RCC 7860 (cell line): ENCODE measurements at places on chromosomes 7 and 10.

DNA sequence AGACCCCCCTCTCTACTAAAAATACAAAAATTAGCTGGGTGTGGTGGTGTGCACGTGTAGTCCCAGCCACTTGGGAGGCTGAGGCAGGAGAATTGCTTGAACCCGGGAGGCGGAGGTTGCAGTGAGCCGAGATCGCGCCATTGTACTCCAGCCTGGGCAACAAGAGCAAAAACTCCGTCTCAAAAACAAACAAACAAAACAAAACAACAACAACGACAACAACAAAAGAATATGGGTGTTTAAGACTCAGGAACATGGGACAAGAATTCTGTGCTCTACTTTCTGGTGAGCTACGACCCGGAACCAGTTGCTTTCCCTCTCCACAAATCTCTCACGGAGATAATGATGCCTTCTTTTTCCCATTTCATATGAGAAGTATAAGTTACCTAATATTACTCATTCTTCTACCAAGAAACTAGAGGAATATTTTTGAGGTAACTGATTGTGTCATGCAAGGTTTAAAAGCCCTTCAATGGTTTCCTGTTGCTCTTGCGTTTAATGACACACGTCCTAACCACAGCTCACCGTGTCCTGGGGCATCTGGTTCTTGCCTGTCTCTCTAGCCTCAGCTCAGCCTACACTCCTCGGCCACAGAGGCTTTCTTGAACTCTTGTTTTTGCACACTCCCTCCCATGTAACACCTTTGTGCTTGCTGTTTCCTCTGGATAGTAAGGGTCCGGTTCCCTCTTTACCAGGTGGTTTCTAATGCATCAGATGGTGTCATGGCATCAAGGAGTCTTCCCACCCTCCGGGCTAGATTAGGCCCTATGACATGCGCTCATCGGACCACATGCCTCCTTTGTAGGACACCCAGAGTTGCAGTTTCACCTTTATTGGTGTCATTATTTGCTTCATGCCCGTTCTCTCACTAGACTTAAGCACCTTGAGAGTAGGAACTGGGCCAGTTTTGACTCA, 67.5 kb downstream of the PFKFB3 start:
- peak; percentile 46 for DNase-seq

GRCh38 chr10:44947371-44948152, 12.0 kb upstream of the RASSF4 start:
- peak; percentile 72 for DNase-seq

DNA sequence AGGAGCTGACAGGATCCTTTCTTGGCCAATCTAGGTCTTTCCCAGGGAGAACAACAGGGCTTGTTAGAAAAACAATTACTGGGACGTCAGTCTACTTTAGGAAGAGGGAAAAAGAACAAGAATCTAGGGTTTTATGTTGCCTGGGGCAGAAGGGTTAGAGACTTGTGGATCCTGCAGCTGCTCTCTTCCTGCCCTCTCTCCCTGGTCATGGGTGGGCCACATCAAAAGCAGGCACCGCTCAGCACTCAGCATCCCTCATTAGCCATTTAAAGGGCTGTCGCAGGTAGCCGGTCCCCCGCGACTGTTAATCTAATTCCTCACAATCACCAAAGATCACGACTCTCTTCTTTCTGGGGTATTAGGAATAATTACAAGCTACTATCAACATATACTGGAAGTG, 631.9 kb downstream of the CALN1 start:
- no peak for DNase-seq

GRCh38 chr10:65751218-65751617, 1174.6 kb upstream of the LRRTM3 start:
- no peak for DNase-seq

DNA sequence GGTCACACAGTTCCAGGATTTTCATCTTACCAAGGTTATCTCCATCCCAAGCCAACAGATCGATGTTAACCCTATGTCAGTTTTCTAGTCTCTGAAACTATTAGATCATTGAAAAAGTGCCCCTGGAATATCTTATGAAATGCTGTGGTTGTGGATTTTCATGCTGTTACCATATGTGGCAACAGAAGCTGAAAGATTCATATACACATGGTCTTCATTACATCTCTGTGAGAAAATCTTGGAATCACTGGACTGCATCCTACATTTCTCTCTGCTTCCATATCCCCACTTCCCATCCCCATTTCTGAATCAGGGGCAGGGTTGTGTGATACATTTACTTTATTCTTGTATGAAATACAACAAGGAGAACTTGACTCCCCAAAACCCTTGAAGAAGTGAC, 146.1 kb downstream of the SLC16A9 start:
- no peak for DNase-seq

DNA sequence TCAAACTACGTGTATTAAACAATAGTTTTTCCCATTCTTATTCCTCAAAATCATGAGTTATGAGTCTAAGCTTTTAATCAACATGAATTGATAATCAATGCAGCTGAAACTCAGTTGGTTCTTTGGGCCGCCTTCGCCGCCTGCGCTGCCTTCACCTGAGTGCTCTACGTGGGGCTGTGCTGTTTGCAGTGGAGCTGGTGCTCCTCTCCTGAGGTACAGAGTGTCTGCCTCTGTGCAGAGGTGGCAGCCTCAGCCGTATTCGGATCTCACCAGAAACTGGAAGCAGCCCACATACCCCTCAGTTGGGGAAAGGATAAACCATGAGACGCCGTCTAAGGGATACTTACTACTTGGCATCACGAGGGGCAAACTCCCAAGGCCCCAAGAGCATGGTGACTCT, 15.5 kb downstream of the NOM1 start:
- DNase-seq, result no peak

DNA sequence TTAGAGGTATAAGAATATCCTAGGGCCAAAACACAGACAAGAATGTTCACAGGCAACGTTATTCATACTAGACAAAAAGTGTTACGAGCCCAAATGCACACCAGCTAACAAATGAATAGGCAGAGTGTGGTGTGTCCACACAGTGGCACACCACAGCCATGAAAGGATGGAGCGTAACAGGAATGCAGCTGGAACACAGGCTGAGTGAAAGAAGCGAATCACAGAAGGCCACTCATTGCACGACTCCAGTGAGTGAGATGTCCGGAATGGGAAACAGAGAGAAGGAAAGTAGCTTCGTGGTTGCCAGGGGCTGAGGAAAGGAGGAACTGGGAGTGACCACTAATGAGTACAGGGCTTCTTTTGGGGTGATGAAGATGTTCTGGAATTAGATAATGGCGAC, 198.8 kb downstream of the TNS3 start:
- DNase-seq, result no peak

GRCh38 chr7:70830426-70830825, 301.5 kb upstream of the GALNT17 start:
- no peak for DNase-seq
